SK-N-SH treated with all-trans-retinoic acid at 6 μM for 48 hours (cell line): ENCODE measurements at places on chromosomes 6 and 20.

DNA sequence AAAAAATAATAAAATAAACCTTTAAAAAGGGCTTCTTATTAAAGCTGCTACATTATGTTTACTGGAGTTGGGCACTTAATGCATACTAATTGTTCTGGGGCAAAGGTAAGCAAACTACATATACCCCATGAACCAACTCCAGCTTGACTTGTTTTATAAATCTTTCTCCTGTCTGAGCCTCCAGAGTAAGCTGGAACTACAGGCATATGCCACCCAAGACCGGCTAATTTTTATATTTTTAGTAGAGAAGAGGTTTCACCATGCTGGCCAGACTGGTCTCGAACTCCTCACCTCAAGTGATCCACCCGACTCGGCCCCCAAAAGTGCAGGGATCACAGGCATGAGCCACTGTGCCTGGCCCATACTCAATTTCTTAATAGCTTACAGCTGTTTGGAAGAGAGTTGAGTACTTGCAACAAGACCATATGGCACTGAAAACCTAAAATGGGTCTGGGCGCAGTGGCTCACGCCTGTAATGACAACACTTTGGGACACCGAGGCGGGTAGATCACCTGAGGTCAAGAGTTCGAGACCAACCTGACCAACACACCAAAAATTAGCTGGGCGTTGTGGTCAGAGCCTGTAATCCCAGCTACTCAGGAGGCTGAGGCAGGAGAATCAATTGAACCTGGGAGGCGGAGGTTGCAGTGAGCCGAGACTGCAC, 19.9 kb downstream of the ROMO1 start:
- no peak for ATAC-seq

- no peak for ATAC-seq
Measured at GRCh38 chr6:41247882-41248705, 19.9 kb downstream of the TREML4 start.

GRCh38 chr20:3606021-3606420, 57.2 kb downstream of the GFRA4 start:
- ATAC-seq: no peak

DNA sequence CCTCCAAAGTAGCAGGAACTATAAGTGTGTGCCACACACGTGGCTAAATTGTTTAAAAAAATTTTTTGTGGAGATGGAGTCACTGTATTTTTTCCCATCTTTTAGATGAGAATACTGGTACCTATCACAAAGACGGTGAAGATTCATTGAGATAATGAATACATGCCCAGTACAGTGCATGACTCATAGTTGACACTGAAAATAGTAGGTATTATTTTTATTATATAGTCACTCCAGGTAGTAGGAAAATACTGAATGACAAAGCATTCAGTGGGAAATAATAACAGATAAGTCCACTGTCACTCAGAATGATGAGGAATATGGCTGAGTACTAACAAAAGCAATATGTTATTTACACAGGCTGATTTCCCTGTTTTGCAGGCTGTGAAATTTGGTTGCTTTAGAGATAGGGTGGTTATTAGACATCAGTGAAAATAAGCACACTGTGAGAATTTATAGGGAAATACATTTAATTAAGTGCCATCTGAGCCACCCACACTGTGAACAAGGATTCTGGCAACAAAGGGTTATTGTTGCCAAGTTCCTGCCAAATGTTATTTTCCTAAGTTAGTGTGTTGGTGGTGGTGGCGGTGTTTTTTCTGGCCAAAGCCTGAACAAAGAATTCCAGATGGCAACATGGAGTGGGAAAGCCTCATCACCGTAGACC, 129.8 kb upstream of the FOXQ1 start:
- no peak for ATAC-seq

DNA sequence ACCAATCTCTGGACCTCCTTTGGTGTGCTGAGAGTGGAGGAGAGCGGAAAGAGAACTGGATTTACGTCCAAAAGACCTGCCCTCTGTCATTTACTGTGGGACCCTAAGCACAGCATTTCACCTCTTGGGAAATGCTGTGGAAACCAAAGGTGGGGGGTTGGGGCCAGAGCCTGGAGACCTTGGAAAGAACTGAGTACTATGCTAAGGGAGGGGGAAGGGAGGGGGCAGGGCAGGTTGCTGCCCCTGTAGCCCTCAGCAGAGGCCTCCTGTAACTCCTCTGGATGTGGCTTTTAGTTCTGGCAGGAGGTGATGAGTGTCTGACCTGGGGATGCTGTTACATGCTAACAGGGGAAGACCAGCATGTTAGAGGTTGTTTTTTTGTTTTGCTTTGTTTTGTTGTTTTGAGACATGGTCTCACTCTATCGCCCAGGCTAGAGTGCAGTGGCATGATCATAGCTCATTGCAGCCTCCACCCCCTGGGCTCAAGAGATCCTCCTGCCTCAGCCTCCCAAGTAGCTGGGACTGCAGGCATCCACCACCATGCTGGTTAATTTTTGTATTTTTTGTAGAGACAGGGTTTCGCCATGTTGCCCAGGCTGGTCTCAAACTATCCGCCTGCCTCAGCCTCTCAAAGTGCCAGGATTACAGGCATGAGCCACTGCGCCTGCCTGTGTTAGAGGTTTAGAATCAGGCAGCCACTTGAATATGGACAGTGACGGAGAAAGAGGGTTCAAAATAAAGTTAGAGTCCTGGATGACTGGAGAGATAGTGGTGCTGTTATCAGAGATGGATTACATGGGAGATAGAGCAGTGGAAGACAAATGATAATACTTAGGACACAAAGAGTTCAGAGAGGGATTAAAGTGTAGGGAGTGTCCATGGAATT, 18.4 kb upstream of the PARD6B start:
- no peak for ATAC-seq

GRCh38 chr6:168128631-168129291, 49.7 kb upstream of the FRMD1 start:
- no peak for ATAC-seq

DNA sequence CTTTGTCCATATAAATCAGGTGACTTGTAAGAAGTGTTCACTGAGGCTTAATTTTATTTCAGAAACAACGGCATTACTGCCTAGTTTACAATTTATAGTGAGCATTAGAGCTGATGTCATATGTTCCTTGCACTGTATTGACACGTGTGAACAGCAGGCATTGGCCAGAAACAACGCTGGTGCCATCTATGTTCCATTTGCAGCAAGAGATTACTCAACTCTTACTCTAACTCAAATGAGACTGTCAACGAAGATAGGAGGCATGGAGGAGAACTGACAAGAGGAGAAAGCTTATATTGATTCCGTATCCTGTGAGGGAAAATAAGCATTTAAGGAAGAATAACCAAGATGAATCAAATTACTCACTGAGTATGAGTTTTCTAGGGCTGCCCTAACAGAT, 48.4 kb downstream of the MTFR2 start:
- ATAC-seq: peak; percentile 49; the same call in 1 of the 3 replicates

DNA sequence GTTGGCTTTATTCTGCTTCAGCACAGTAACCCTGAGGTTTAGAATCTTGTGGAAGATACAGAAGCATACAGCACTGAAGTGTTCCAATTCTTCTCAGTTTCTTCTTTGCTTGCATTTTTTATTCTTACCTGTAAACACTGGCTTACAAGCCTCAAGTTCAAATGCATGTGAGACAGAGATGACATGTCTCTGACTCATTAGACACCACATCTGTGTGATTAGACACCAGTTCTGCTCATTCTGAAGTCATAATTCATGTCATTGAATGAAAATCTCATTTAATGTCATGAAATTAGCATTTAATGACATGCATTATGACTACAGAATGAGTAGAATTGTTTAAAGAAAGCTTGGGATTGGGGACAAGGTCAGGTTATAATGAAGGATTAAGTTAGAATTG, 5.8 kb downstream of the GZF1 start:
- ATAC-seq: no peak

DNA sequence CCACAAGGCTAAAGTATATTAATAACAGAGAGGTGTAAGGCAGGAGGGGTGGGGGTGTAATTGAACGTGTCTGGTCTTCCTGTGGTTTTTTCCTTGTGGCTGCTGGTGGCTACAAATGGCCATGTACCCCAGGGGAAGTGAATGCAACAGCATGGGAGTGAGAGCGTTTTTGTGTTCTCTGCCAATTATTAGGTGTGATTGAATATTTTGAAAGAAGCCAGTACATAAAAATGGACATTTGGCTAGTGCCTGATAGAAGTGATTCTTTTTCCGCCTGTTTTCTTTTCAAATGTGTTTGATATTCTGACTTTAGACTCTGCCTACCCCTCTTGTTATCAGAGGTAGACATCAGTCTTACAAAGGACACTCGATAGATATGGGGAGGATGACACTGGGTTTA, 141.3 kb downstream of the PRL start:
- ATAC-seq: no peak

DNA sequence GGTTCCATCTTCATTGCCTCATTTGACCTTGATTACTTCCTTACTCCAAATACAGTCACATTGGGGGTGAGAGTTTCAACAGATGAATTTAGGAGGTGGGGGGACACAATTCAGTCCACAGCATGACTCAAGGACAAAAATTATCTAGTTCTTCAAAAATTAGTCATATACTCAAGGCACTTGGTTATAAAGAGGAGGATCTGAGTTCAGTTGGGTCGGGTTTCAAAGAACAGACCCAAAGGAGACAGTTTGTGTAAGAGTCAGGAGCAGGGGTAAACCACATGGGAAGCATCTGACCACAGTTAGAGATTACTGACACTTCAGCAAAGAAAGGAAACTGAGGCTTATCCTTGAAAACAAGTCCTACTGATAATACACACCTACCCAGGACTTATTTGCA, 138.0 kb downstream of the TBC1D7 start:
- no peak for ATAC-seq

GRCh38 chr20:25285091-25285647, 37.3 kb downstream of the PYGB start:
- no peak for ATAC-seq

- ATAC-seq: no peak
Measured at GRCh38 chr6:30135757-30136156, at the start of gene TRIM40. TSS of gene TRIM40 (plus strand) at chr6:30136140. CDS start at chr6:30137037, 897 bp downstream.

DNA sequence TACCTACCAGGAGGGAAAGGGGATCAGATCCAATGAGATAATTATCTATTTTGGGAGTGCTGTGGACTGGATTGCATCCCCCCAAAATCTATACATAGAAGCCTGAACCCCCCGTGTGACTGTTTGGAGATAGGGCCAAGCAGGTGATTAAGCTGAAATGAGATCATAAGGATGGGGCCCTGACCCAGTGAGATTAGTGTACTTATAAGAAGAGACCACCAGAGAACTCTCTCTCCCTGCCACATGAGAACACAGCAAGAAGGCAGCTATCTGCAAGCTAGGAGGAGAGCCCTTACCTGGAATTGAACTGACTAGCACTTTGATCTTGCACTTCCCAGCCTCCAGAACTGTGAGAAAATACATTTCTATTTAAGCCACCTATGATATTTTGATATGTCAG, 132.2 kb upstream of the NOX3 start:
- no peak for ATAC-seq

- ATAC-seq: peak; percentile 2; the same call in 2 of the 3 replicates
Measured at GRCh38 chr6:159762681-159763293, 942 bp downstream of the ACAT2 start.

DNA sequence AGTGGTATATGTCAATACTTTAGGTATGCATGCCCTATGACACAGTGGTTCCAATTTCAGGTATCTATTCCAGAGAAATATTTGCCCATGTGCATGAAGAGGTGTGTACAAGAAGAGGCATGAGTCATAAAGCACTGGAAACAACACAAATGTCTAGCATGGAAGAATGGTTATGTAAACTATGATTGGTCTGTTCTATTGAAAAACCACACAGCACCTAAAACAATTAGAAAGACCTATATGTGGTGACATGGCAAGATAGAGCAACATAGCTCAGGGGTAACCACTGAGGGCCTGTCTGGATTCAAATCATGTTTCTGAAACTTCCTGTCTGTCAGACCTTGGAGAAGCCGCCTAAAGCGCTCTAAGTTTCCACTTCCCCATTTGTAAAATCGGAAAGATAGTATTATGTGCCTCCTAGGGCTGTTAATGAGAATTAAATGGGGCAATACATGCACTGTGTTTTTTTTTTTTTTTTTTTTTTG, 76.0 kb upstream of the SHLD1 start:
- ATAC-seq: no peak

DNA sequence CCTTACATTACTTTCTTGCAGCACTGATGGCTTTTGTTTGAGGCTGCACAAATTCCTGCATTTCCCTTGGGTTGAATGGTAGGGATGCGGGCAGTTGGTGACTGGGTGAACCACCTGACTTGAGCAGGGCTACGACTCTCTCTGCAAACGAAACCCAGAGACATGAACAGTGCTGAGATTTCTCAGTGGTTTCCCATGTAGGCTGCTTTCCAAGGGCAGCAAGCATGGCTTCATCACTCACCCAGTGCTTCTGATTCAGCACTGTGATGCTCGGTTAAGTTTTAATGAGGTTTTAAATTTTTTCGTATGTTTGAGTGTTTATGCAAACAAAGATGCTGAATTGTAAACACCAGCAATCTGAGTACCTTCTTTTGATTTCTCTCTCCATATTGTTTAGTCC, 127.2 kb downstream of the MTHFD1L start:
- ATAC-seq: no peak

DNA sequence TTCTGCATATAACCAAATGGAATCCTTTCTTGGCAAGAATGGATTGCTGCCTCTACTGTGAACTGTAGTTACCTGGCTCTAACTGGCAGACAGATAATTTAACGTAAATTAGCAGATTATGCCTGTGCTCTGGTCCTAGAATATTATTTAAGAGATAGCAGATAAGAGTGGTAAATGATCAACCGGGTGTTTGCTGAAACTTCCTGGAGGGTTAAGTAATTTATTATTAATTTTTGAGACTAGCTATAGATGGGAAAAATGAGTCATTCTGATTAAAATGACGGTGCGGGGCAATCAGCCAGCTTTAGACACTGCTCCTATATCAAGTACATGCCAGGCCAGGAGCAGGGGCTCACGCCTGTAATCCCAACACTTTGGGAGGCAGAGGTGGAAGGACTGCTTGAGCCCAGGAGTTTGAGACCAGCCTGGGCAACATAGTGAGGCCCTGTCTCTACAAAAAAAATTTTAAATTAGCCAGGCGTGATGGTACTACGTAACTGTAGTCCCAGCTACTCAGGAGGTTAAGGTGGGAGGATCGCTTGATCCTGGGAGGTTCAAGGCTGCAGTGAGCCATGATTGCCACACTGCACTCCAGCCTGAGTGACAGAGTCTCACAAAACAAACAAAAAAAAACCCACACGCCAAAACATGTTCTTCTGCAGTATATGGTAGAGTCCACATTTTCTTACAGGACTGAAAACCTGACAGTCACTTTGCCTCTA, 22.6 kb downstream of the B4GALT5 start:
- ATAC-seq: peak; percentile 79

DNA sequence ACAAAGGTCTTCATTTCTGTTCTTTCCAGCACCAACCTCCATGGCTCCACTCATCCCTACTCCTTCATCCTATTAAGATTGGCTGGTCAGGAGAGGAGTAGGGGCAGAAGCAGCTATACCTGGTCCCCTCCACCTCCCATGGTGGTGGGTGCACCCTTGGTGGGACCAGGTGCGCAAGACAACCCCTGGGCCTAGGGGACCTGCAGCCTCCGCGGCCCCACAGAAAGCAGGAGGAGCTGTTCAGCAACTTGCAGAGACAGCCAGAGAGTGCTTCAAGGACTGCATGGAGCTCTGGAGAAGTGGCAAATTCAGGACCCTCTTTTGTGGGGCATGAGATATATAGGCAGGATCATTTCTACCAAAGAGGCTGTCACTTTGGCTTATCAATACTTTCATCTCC, 9.8 kb downstream of the ULBP2 start:
- no peak for ATAC-seq

- ATAC-seq: no peak
Measured at GRCh38 chr20:58989196-58989595, 8.1 kb downstream of the NELFCD start.

- ATAC-seq: peak; percentile 31
Measured at GRCh38 chr6:56692523-56693245, 50.0 kb upstream of the DST start.

GRCh38 chr6:148470156-148470555, 127.5 kb downstream of the SASH1 start:
- ATAC-seq: no peak
